Stimulated activated CD4-positive, alpha-beta T cell treated with anti-CD3 and anti-CD28 coated beads, Interleukin-15, amount 100 ng/mL, for 1 hour (primary cell): ENCODE measurements at places on chromosomes 16 and 17.

GRCh38 chr17:45942284-45942683 lies 47.9 kb downstream of the MAPT start:
- DNase-seq = no peak

GRCh38 chr17:19570544-19571062 lies 36.9 kb downstream of the SLC47A1 start:
- no peak for DNase-seq

DNA sequence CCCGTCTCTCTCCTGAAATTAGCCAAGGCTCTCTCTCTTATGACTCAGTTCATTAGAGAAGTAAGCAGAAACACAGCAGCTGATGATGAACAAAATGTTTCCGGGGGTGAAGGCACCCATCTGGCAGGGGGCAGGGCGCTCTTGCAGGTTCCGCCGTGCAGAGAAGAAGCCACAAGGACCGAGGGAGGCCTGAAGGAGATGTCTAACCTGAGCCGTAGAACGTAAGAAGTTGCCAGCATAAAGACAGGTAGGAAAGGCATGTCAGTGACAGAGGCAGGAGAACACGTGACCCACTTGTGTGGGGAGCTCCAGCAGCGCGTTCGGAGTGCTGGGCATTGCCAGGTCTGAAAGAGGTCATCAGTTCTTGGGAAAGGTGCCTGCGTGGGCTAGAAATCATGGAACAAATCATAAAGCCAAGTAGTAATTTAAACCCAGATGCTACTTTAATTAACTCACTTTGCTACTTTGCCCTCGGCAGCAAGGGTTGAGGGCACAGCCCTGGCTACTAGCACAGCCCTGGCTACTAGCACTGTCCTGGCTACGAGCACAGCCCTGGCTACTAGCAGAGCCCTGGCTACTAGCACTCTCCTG lies 198.6 kb downstream of the RPTOR start:
- no peak for DNase-seq

- no peak for DNase-seq
Measured at GRCh38 chr17:58320570-58321323, 7.8 kb downstream of the TSPOAP1 start.
